NCI-H1092 (cell line): ENCODE measurements at places on chromosomes 1 and 21.

DNA sequence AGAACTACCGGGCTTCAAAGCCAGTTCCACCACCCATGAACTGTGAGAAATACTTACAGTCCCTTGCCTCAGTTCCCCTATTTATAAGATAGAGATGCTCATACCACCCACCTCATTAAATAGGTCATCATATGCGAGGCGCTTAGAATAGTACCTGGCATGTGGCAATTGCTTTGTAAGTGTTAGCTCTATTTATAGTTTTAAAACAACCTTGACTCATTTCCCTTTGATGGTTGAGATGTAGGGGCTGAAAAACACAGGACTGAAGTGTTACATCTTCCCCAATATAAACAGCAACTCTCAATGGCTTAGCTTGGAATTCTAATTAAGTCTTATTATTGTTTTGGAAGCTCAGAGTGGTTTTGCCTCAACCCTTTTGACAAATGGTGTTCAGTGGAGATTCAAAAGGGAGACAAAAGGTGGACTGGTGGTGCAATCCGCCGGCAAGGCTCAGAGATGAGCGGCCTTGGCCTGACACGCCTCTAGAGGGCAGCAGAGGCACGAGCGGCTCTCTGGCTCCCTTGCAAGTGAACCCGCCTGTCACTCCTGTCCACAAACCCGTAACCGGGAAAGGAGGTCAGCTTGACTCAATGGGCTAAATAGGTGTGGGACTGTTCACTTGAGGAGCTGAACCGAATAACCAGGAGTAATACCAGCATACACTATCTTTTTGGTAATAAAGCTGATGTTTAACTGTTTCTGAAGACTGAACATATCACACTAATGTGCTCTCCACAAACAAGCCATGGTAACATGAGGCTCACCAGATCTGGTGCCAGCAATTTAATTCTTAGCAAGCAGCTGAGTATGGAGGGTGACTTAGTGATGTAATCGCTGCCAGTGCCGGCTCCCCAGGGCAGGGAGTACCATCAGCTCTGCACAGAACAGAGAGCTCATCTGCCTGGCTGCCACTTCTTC, 19.5 kb upstream of the SMYD2 start:
- peak; percentile 89 for DNase-seq

- DNase-seq = no peak
Observed at GRCh38 chr1:70672442-70672888, 261.4 kb downstream of the CTH start.

- DNase-seq = no peak
Observed at GRCh38 chr1:238404921-238405320, 514.2 kb upstream of the ZP4 start.

DNA sequence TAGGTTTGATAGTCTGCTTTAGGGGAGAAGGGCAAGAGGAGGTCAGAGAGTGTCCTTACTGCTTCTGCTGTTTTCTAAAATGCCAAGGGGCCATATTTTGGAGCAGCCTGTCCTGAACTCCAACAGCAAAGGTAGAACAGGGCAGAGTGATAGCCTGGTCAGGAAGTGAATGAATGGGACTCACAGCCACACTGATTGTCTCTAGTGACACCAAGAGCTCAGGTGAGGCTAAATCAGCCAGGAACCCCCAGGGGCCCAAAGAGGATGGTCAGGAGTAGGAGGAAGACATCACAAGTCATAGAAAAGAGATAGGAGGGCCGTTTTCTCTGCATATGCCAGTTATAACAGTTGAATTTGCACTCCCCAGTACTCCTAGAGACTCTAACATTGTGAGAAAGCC, 97.4 kb upstream of the DUSP10 start:
- no peak for DNase-seq

DNA sequence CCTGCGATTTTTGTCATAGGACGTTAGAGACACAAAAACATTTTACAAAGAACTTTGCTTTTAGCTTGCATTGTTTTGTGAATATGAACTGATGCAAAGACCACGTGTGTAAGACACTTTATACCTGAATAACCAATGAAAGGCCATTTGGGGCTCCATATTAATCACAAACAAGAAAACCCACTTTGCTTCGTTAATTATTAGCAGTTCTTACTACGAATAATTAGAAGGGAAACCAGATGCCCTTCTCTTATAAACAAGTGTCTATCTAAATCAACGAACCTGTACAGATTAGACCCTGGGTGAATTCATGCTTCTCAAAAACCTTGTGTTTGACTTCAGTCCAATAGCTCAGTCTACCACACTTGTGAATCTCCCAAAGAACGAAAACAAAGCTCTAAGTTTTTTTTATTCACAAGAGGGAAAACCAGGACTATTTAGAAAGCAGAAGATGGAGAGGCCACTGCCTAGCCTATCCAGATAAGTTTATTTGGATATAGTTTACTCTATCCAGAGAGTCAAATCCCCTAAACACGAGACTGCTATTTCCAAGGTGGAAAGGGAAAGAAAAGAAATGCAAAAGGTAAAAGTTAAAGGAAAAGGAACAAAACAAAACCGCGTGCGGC, 897 bp downstream of the CYYR1 start:
- no peak for DNase-seq

- no peak for DNase-seq
Observed at GRCh38 chr1:119773711-119774241, 5.1 kb upstream of the HMGCS2 start.

GRCh38 chr1:116699605-116700004, 32.1 kb upstream of the IGSF3 start:
- DNase-seq = no peak

- DNase-seq = no peak
Observed at GRCh38 chr1:112719706-112720105, 4.6 kb upstream of the PPM1J start.

GRCh38 chr1:3993619-3994375, 93.7 kb upstream of the C1orf174 start:
- no peak for DNase-seq

GRCh38 chr1:177257128-177257527, 86.4 kb downstream of the BRINP2 start:
- no peak for DNase-seq

GRCh38 chr1:164021813-164022212, 537.2 kb upstream of the PBX1 start:
- no peak for DNase-seq

GRCh38 chr1:208499026-208499425, 254.8 kb upstream of the PLXNA2 start:
- DNase-seq = no peak

GRCh38 chr1:47708019-47708535, 270.2 kb downstream of the FOXD2 start:
- DNase-seq = no peak

GRCh38 chr1:170360601-170361000, 171.4 kb upstream of the GORAB start:
- no peak for DNase-seq

- no peak for DNase-seq
Observed at GRCh38 chr1:190747704-190748103, 270.0 kb upstream of the BRINP3 start.

- no peak for DNase-seq
Observed at GRCh38 chr1:212013672-212014071, 21.7 kb downstream of the INTS7 start.

DNA sequence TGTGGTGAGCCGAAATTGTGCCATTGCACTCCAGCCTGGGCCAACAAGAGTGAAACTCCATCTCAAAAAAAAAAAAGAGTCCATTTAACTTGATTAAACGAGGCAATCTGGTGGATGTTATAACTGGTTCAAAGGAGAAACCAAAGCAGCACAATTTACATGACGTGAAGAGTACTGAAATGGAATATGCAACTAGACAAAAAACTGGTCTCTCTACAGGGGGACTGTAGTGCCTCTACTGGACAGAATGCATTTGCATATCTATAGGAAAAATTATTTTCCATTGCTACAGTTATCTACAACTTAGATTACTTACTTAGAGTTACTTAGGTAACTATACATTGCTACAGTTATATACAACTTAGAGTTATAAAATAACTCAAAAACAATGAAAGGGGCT, 2.7 kb upstream of the CAPN2 start:
- DNase-seq = no peak

DNA sequence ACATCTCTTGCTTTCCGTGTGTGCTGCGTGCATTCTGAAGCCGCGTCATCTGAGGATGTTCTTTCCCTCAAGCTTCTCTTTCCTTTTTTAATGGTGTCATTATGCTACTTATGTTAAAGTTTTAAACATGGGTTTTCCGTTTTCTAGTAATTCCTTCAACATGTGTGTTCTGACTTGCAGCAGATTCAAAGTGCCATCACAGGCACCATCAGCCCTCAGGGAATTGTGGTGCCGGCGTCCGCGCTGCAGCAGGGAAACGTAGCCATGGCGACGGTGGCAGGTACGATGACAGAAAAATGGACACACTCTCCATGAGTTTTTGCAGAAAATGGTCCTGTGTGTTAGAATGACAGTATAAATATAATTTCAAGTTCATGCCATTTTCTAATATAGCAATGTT, 42.4 kb downstream of the PKNOX1 start:
- DNase-seq = no peak

- DNase-seq = no peak
Observed at GRCh38 chr1:224544346-224545110, 71.6 kb upstream of the CNIH3 start.
